Left ventricle myocardium inferior (tissue), 1 donor: ENCODE measurements at places on chromosomes 2 and 18.

- DNase-seq: no peak
Measured at GRCh38 chr2:150643114-150643725, 155.8 kb upstream of the RND3 start.

GRCh38 chr2:58432491-58433170 is 191.5 kb upstream of the FANCL start:
- no peak for DNase-seq

DNA sequence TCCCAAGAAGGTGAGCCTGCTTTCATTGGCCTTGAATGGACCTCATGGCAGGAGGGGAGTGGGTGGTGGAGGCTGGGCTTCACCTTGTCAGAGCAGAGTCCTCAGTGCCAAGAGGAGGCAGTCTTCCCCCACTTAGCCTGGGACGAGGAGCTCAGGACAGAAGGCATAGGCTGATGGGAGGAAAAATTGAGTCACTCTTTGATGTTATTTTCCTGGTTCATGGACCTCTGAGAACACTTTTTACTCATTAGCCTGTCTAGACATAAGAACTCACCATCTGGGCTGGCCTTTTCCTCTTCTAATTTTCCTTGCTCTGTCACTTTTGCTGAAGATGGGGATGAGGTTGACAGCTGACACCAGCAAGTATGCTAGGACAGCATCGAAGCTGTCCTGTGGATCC is 225.7 kb upstream of the TNP1 start:
- no peak for DNase-seq

DNA sequence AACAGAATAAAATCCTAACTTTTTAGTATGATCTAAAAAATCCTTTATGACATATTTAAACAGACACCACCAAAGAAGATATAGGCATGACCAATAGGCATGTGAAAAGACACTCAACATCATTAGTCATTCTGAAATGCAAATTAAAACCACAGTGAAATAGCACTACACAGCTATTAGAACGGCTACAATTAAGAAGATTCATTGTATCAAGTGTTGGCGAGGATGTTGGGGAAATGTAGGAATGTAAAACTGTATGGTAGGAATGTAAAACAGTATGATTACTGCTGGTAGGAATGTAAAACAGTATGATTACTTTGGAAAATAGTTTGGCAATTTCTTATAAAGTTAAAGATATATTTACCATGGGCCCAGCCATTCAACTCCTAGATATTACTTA is 253.3 kb upstream of the TCF4 start:
- DNase-seq: no peak
